D721Med (cell line): ENCODE measurements at places on chromosomes 2 and 18.

- DNase-seq = no peak
Measured at GRCh38 chr2:136393514-136393913, 275.6 kb upstream of the CXCR4 start.

- DNase-seq = no peak
Measured at GRCh38 chr2:146734042-146734820, 1110.6 kb upstream of the ACVR2A start.

DNA sequence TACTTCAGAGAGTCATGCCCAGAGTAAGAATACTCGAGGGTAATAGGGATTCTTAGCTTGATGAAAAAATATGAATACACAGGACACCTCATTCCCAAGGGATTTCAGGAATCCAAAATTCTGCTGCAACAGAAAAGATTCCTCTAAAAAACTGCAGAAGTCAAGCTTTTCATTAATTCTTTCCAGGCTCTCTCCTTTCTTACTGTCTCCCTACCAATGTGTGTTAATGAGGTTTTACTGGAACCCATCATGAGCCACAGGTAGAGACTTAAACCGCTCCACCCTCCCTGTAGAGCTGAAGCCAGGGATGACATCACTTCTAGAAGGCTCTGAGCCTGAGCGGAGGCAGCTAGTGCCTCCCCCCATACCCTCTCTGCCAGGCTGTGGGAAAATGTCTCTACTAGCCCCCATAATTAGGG, 3.4 kb downstream of the SDC1 start:
- no peak for DNase-seq

DNA sequence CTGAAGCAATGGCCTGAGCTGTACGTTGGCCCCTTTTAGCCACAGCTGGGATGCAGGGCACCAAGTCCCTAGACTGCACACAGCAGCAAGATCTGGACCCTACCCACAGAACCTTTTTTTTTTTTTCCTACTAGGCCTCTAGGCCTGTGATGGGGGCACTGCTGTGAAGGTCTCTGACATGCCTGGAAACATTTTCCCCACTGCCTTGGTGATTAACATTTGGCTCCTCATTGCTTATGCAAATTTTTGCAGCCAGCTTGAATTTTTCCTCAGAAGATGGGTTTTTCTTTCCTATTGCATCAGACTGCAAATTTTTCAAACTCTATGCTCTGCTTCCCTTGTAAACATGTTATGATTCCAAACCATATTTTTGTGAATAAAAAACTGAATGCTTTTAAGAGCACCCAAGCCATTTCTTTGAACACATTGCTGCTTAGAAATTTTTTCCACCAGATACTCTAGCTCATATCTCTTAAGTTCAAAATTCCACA, 33.5 kb downstream of the PDE1A start:
- DNase-seq = no peak

DNA sequence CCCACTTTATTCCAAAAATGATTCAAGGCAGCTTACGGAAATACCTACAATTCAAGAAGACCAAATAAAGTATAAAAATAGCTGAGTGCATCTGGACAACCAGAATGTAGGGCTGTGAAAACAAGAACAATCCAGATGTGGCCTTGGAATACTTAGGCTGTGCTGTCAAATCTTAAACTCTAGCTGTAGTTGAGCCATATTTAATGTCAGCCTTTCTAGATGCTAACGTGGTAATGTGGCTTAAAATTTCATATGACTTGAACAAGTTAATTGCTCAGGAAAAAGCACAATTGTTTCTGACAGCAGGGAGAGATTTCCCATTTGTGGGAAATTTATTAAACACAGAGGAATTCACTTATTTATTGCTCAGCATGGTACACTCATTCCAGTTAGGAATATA, 14.6 kb upstream of the NAPG start:
- no peak for DNase-seq

DNA sequence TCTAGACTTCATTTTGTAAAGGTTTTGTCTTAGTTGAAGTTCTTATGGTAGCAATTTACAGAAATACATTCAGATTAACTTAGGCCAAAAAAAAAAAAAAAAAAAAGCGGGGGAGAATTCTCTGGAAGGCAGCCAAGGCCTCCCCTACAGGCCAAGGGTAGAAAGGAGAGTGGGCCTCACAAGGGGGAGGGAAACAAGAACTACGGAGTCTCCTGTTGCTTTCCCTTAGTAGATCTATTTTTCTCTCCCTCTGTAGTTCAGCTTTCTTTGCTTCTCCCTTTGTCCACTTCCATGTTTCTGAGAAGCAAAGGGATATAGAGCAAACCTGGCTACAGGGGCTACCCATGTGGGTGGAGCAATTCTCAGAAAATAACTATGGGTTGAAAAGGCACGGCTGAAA, 2.4 kb upstream of the STK11IP start:
- no peak for DNase-seq

DNA sequence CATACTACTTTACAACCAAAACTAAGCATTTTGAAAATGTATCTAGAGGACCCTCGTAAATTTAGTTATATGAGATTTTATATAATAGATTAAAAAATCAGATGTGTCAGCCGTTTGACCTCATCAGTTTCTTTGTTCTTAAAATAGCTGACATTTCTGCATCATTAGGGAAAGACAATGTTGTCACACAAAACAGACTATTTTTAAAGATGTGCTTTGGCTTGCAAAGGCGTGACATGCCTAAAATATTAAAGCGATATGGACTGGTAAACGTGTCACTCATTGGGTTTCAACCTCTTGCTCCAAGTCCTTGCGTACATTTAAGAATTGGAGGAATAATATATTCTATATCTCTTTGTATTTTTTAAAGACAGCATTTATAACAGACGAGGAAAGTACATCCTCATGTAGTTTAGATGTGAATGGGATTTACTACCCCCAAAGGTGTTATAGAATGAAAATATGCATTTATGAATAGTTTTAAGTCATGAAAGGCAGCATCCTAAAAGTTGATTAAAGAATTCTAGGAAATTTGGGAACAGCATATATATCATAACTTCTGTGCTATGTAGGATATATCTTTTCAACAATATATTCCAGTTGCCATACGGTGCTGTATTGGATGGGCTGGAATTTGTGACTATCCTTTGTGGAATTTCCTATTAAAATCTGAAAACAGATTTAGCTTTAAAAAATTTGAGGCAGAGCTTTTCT, 3.8 kb downstream of the MYL12A start:
- DNase-seq = no peak

GRCh38 chr18:60082790-60083189, 183.0 kb downstream of the PMAIP1 start:
- DNase-seq = no peak

DNA sequence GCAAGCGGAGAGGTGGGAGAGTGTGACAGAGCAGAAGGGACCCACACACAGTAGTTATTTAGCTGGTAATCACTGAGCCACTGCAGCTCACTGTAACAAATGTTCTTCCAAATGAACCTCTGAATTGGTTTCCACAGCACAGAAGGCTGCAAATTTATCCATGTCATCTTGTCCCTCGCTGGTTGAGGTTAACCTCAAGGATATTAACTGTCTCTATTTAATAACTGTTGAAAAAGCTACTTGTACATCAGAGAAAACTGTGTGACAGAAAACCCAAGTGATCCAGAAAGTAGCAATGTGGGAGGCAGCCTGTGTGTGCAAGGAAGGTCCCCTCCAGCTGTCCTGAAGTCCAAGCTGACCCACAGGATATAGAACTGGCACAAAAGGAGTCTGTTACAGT, 153.6 kb downstream of the DSEL start:
- DNase-seq = no peak

GRCh38 chr2:65856928-65857327, 424.5 kb upstream of the SPRED2 start:
- no peak for DNase-seq

- no peak for DNase-seq
Measured at GRCh38 chr18:74896390-74896991, 298.8 kb downstream of the ZNF407 start.

GRCh38 chr18:11955239-11956029, 25.9 kb upstream of the IMPA2 start:
- DNase-seq = no peak

DNA sequence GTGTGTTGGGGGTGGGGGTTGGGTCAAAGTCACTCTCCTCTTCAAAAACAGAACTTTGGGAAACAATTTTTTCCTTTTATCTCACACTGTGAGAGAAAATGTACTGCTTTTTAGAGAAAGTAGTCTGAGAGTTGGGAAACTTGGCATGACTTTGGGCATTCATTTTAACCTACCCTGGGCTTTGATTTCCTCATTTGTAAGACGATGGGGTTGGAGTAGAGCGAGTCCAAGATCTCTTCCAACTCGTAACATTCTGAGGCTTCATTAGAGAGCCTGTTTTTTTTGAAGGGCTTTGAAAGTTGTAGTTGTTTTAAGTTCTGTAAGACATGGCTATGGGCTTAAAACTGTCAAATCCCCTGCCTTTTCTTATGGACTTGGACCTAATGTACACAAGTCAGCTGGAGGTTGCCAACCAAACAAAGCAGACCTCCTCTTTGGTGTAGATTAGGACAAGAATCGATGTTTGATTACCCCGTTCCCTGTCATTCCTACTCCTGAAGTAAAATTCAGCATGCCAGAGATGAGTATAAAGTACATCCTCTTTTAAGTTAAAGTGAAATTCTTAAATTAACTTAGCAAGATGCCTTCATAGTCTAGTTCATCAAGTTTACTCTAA, 8.4 kb downstream of the PHLPP1 start:
- DNase-seq = no peak

DNA sequence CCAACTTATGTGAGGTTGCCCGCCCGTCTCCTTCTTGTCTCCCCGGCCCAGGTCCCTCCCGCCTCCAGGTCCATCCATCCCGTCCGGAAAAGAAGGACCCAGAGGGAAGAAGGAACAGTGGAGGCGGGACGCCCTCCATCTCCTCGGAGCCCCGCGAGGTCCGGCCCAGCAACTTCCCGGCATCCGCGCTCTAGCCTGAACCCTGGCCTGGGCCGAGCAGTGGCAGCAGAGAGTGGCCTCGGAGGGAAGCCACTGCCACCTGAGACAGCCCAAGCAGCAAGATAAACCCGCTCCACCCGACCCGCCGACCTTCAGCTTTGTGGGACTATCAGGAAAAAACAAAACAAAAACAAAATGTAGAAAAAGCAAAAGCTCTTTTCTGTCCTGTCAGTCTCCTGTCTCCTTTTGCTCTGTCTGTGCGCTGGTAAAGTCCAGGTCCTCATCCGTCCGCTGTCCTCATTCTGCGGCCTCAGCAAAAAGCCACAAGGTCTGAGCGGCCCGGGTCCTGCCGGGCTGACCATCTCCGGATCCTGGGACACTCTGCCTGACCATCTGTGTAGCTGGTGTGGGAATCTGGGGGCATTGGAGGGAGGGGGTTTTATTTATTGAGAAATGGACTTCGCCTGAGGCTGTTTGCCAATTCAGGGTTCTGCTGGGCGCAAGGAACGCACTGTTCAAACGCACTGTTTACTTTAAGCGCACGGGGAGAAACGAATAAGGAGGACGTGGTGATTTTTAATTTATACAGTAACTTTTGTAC, 3.1 kb downstream of the DLX1 start:
- no peak for DNase-seq

GRCh38 chr2:121617042-121617599, 32.1 kb downstream of the CLASP1 start:
- DNase-seq = no peak

- no peak for DNase-seq
Measured at GRCh38 chr2:91748902-91749301, 3057.4 kb downstream of the RPIA start.

DNA sequence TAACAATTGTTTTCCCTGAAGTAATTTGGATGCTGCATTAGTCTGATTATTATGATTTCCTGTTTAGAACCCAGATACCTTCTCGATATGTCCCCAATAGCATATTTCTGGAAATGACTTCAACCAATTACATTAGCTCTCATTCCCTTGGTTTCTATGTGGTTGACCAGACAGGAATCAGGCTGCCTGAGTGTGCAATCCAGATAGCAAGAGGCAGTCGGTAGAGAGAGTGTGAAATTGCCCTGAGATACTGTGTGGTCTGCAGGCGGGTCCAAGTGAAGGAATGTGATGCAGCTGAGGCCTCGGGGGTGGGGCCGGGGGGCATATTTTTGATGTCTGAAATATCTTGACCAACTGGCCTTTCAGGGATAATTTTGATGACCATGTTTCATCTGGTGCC, 143.9 kb upstream of the ITGA6 start:
- no peak for DNase-seq

DNA sequence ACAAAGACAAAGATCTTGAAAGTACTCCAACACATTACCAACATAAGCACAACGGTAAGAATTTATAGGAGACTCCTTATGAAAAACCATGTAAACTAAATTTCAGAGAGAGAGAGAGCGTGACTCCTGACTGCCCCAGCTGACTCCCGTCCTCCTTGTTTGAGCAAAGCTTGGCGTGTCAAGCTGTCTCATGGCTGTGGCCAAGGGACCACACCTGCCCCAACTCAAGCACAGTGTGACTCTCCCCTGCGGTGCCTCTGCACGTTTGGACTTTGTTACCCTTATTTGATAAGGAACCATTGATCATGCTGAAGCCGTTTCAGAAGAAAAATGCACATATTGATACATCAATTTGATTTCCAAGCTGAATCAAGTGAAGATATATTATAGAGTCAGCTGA, 124.8 kb downstream of the COL6A3 start:
- no peak for DNase-seq

DNA sequence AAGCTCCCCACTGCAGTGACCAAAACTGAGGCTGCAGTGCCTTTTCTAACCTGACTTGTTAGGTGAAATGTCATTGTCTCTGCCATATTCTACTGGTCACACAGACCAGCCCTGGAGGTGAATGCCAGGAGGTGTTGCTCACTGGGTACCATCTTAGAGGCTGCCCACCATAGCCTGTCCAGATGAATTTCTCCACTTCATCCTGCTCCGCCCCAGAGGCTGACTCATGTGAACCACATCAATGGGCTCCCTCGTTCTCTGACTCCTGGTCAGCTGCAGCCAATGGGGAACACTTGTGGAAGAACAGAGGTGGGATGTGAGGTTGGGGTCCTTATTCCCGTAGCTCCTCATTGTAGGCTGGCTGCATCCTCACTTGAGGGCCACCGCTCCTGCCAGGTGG, 3.4 kb upstream of the NARS1 start:
- DNase-seq = no peak

DNA sequence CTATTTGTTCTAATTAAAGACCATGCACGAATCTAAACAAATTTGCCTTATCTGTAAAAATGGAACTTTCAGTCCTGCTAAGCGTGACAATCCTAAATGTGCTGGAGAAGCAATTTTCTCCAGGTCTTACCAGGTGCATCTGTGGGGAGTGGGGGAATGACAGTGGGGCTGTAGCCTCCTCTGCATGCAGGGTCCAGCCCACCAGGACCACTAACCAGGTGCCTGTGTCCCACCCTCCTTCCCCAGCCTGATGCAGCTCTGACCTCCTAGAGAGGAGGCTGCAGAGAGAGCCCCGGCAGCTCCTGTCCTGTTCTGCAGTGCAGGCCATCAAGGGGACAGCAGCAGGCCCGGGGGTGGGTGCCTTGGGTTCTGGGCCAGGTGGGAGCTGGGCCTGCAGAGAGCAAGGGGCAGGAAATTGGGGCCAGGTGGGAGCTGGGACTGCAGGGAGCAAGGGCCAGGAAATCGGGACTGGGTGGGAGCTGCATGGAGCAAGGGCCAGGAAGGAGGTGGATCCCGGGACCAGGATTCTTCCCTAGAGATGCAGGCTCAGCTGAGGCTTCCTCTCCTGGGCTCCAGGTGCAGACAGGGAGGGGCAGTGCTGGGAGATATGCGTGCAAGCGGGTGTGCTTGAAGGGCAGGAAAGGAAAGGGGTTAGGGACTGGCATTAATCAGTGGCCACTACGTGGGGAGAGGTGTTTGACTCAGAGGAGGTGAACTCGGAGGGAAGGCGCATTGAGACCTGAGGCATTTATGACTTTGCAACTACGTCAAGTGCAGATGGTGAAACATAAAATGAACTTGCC, 185.3 kb downstream of the ANKRD30B start:
- no peak for DNase-seq
